NCI-H1092 treated with DMSO at 0.1 percent for 48 hours (cell line): ENCODE measurements at places on chromosomes 12 and 14.

GRCh38 chr12:106669216-106669615 lies 86.4 kb downstream of the RFX4 start:
- no peak for DNase-seq

- DNase-seq: no peak
Measured at GRCh38 chr12:52798003-52798670, 2.2 kb upstream of the KRT3 start.

DNA sequence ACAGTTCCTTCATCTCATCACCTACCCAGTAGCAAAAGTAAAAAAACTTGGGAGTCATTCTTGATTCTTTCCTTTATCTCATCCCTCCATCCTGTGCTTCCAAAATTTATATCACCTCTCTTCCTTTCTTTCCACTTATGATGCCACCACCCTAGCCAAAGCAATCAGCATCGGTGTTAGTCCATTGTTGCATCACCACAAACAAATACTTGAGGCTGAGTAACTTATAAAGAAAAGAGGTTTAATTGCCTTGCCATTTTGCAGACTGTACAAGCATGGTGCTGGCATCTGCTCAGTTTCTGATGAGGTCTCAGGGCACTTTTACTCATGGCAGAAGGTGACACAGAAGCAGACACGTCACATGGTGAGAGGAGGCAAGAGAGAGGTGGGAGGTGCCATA lies 19.8 kb upstream of the CATSPERB start:
- no peak for DNase-seq

DNA sequence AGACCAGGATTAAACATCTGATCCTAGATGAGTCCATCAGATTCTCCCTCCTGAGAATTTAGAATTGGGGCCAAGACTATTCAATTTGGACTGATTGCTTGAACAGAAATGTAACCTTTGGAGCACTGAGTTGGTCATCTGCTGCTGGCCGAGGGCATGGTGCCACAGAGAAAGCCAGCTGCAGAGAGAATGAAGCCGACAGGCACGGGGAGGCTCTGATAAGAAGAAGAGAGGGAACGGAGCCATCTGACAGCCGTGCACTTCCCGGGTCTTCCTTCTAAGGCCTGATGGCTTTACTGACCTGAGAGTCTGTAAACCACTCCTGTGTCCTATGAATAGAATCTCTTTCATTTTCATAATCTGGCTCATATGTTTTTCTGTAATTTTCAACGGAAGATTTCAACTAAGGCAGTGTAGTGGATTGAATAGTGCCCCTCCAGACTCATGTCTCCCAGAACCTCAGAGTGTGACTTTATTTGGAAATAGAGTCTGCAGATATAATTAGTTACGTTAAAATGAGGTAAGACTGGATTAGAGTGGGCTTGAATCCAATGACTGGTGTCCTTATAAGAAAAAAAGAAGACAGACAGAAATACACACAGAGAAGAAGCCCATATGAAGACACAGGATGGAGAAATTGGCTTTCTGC lies 39.1 kb upstream of the FRS2 start:
- no peak for DNase-seq

GRCh38 chr12:42576374-42576773 lies 13.2 kb downstream of the PRICKLE1 start:
- DNase-seq: no peak

DNA sequence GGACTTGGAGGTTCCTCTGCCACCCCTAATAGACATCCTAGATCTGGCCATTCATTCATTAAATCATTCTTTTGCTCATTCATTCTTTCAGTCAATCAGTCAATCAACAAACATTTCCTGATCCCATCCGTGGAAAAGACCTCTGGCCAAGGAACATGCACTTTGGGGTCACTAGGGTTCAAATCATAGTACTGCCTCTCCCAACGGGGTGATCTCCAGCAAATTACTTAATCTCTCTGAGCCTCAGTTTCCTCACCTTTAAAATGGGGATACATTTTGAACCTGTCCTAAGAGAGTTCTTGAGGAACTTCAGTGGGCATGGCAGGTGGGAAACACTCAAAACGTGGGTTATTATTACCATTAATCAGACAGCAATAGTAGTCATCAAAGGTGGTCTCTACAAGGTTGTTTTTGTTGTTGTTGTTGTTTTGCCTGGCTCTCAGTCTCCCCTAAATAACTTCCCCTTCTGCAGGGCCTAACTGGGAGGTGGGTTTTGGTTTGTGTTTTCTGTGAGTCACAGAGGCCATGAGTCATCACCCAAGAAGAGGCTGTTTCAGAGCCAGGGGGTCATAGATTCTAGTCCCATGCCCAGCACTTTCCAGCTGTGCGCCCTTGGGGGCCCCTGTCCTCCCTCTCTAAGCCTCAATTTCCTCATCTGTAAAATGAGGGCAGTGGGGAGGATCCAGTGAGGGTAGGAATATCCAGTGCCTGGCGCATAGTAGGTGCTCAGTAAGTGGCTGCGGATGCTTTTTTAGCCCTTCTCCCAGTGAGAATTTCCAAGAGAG lies 16.9 kb upstream of the FAM222A start:
- DNase-seq: no peak

DNA sequence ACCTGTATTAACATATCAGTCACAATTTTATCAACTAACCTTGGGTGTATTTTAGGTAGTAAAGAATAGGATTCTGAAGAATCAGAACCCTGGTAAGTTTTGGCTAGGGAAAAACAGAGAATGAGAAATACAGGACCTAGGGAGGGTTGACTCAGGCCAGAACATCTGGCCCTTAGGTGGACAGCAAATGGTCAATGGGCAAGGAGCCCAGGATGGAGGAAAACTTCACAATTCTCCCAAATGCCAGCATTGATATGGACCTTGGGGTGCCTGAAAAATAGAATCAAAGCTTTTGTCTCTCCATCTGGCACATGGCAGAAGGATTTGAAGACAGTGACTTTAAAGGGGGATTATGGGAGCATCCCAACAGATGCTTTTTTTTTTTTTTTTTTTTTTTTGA lies 32.7 kb upstream of the PRPF39 start:
- DNase-seq: no peak

GRCh38 chr12:79648881-79649280 lies 41.9 kb downstream of the PAWR start:
- DNase-seq: no peak

DNA sequence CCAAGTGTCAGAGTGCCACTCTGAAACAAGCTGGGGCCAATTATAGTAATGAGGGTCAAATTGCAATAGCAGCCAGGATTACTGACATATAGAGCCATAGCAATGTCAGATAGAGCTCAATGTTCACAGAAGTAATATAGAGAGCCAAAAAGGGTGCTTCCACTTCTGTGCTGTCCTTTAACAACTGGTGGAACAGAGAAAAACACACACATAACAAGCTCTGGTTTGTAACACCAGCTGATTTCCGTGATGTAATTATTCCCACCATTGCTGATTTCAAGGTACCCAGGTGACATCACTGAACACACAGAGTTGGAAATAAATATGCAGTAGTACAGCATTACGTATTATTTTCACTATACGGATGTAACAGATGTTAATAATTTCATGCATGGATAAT lies 3.0 kb upstream of the CLEC2B start:
- no peak for DNase-seq

DNA sequence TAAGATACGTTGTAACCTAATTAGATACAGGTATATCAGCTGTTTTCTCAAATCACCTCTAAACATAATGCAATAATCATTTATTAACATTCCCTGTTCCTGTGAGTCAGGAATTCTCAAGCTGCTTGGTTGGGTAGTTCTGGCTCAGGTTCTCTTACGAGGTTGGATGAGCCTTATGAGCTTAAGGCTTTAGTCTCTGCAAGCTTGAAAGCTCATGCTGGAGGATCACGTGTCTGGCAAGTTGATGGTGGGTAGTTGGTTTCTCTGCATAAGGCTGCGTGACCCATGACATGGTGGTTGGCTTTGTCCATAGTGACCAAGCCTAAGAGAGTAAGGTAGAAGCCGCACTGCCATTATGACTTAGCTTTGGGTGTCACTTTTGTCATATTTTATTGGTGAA lies 62.0 kb downstream of the PLEKHA5 start:
- no peak for DNase-seq

DNA sequence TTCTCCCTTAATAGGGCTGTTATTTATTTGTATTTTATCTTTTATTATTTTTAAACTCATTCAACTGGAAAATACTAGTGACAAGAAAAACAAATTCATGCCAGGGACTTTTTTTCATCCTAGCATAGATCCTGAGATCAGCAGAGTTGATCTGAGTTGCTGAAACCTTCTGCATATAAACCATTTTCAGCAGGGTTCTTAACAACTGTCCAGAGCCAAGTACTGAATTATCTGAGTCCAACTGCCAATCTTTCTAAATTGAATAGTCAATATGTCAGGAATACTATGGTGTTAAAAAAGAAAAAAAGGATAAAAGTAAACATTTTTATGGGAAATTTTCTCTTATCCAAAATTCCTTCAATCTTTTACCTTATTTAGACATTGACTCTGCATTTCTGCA lies 28.6 kb downstream of the CDC42BPB start:
- no peak for DNase-seq

GRCh38 chr14:74792249-74793039 lies 29.3 kb downstream of the YLPM1 start:
- DNase-seq: no peak
